ENCODE measurements at places on chromosomes 16 and 17.

GRCh38 chr16:832652-833336 lies 32.3 kb upstream of the GNG13 start:
- no peak for DNase-seq

- no peak for DNase-seq
Measured at GRCh38 chr16:86739808-86740207, 161.5 kb downstream of the FOXL1 start.

DNA sequence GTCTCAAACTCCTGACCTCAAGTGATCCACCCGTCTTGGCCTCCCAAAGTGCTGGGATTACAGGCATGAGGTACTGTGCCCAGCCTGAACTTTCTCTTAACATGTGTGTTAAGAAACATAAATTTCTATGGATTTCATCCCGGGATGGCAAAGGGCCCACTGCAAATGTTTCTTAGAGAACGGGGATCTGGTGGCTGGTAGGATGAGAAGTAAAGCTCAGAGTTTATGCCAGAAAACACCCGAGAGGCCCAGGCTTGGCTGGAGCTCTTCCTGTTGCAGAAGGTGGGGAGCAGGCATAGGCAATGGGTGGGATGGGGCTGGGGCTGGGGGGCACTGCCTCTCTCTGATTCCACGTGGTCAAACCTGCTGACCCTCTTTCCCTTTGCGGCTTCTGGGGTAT lies 5.6 kb upstream of the CARHSP1 start:
- DNase-seq: no peak

DNA sequence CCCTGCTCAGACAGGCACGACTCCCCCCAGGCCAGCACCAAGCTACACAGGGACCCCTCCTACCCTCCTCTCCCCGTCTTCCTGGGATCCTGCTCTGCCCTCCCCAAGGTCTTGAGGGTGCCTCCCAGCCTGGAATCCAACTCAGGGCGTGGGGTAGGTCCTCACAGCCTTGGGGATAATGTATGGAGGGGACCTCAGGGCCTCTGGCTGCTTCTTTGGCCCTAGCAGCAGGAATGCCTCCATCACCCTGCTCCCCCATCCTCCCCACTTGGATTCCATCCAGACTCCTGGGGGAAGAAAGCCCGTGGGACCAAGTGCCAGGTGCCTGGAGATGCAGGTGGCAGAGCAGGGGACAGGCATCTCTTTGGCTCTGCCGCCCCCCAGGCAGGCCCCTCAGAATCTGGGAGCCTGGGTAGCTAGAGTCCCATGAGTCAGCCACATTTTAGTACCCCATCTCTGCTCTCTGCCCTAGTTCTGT lies 10.7 kb upstream of the STAC2 start:
- DNase-seq: no peak

DNA sequence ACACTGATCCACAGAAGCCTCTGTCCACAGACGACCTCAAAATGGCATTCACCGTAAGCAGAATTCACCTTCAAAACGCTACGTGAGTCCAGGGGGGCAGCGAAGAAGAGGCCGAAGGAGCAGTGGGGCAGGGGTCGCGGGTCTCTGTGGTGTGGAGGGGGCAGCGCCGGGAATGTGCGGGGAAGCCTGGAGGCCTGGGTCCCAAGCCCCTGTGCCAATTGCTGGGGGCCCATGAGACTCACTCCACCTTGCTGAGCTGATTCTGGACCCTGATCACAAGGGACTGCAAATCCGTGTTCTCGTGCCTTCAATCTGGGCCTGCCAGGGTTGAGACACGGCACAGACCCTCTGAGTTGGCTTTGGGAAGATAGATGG lies 43.3 kb upstream of the SMPD3 start:
- DNase-seq: no peak
